ENCODE measurements at places on chromosomes 16 and 17. TPM values are rescaled to one million over a fixed set of nuclear protein-coding genes. Genes with fewer than 3 reads are reported as not detected.

DNA sequence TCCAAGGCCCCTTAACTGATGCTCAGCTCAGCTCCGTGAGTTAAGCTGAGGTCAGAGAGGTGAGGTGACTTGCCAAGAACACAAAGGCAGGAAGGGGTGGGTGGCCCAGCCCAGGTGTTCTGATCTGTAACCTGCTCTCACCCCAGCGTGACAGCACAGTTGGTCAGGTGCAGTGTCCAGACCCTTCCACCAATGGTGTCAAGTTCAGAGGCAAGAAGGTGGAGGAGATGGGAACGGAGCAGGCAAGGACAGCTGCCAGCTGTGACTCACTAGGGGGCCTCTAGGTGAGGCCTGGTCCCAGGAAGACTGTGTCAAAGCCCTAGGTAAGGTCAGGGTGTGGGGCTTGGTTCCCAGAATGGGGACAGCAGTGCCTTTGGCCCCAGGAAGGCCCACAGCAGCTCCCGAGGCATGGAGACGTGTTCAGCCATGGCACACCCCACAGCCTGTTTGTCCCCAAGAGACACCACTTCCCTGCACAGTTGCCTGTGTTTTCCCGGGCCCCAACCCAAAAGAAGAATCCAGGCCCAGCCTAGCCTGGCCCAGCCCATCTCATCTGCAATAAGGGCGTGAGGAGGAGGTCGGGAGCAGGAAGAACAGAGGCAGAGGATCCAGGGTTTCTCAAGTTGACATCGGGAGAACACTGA is 7.2 kb downstream of the WFIKKN2 start:
- DNase-seq: no peak

DNA sequence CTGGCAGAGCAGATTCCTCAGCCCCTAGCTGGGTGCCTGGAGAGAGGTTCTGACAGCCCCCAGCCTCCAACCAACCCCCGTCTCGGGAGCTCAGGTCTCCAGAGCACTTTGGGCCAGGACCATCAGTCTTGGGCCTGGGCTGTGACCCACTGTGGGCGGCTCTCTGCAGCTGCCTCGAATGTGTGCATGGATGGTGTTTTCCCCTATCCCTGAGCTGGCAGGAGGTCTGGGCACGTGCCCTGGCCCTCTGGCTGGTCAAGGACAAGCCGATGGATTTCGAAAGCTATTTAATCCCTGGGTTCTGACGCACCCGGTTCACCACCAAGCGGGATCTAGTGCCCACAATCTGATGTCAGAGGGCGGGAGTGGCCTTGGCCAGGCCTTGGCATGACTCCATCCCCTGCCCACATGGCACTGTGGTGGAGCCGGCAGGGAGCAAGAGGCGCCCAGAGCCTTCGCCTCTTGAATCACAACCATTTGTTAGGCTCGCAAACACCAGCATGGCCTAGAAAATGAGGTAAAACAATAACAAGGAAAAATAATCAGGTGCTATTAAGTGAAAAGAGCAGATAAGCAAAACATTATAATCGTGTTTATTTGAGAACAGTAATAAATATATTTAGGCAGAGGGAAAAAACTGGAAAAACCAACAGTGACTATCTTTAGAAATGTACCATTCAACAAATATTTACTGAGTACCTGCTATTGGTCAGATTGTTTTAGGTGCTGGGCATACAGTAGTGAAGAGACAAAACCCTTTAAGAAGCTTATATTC is 69.3 kb upstream of the TOB1 start:
- peak; percentile 53 for DNase-seq

DNA sequence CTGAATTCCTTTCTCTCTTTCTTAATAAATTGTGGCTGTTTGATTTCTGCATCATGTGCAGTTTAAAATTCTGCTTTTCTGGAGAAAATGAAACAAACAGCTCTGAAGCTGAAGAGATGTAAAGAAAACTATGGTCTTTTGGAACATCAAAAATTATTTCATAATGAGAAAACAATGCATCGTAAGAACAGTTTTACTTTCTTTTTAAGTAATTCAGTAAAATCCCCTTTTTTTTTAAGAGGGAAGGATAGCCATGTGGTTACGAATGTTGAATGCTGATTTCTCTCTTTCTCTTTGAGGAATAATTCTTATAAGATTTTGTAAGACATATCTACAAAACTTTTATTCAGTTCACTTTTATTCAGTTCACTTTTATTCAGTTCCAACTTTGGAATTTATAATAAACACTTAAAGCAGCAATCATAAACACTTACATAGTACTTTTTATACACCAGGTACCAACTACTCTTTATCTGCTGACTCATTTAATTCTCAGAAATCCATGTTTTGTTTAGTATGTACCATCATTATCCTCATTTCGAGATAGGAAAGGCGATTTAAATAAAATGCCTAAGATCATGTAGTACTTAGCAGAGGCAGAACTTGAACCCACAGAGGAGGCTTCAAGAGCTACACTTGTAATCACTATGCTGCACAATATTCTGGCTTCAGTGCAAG is 26.6 kb downstream of the CNTNAP4 start:
- no peak for DNase-seq

GRCh38 chr17:5055543-5055942 is 20.3 kb upstream of the SLC52A1 start:
- DNase-seq: no peak

DNA sequence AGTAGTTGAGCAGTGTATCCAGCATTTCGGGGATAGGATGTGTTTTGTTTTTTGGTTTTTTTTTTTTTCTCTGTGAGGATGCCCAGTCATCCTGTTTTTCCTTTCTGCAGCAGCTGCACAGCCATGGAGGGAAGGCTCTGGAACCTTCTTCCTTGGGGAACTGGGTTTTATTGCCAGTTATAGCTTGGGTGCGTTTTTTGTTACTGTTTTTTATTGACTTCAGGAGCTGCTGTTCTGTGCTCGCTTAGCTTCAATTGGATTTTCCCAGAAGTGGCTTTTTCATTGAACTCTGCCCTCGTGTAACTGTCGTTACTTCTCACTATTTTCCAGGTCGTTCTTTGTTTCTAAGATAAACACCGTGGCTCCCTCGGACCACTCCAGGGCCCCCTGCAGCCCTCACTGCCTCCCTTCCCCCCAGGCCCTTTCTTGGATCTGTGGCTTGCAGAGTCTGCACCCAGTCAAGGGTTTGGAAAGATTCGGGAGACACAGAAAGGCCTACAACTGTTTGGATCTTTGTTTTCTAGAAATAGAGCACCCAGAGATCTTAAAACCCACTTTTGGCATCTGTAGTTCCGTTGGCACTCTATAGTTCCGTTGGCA is 119.7 kb upstream of the CACNG5 start:
- DNase-seq: no peak

DNA sequence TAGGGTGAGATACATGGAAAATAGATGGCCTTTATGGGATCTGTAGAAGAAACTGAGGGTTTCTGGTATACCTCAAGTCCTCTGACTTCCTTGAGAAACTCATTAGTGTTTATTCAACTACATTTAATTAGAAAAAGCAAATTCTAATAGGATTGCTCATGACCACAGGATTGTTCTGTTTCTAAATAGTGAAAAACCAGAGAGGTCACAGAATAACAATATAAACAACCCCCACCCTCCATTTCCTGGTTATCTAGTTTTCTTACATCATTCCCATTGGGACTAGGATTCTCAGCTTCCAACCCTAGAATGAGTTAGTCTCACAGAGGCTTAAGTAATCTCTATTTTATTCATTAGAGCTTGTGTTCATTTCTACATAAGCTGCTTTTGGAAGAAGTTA is 30.0 kb downstream of the SF3B3 start:
- no peak for DNase-seq

DNA sequence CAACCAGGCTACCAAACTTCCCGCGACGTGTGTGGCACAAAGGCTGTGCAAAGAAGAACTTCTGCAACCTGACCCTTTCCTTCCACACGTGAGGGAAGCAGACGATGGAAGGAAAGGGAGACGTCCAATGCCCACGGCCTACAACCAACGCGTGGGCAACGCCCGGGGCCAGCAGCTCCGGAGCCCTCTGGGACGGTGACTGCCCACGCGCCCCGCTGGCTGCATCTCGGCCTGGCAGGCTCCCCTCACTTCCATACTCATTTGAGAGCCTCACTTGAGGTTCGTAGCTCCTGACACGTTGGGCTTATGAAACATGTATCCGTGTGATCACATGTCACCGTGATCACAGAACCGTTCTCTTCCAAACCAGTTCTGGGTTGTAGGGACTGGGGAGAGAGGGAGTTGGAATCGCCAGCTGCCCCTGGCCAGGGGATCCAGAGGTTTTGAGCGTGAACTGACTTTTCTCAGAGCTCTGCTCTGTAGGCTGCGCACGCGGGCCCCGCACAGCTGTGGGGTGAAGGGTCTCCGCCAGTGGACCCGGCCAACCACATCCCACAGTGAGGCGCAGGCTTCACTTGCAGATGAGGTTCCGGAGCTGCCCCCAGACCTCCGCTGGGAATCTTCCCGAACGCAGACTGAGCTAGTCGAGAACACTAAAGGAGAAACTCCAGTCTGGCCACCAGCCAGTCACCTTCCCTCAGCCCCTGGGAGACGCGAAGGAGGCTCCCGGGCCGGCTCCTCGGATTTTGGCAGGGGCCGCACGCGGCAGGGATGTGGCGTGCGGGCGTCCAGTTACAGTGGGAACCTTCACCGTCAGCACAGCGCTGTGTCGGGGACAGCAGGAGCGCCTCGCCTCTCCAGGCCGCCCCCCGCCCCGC is 1.0 kb downstream of the LMF1 start:
- peak; percentile 54 for DNase-seq

GRCh38 chr17:40526668-40527067 is 25.2 kb upstream of the TNS4 start:
- DNase-seq: peak; percentile 62

GRCh38 chr17:29591737-29592608 is 959 bp upstream of the ANKRD13B start:
- peak; percentile 91 for DNase-seq

DNA sequence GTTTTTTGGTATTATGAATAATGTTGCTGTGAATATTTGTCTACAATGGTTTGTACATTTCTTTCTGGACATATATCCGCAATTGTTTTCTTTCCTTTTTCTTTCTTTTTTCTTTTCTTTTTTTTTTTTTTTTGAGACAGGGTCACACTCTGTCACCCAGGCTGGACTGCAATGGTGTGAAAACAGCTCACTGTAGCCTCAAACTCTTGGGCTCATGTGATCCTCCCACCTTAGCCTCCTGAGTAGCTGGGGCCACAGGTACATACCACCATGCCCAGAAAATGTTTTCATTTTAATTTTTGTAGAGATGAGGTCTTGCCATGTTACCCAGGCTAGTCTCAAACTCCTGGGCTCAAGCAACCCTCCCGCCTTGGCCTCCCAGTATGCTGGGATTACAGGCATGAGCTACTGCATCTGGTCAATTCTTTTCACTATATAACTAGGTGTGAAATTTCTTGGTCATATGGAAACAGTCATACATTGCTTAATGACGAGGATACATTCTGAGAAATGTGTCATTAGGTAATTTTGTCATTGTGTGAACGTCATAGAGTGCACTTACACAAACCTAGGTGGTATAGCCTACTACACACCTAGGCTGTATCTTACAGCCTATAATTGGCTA is 15.2 kb downstream of the IL21R start:
- no peak for DNase-seq

GRCh38 chr17:51948128-51948527 is 210.4 kb downstream of the CA10 start:
- no peak for DNase-seq

DNA sequence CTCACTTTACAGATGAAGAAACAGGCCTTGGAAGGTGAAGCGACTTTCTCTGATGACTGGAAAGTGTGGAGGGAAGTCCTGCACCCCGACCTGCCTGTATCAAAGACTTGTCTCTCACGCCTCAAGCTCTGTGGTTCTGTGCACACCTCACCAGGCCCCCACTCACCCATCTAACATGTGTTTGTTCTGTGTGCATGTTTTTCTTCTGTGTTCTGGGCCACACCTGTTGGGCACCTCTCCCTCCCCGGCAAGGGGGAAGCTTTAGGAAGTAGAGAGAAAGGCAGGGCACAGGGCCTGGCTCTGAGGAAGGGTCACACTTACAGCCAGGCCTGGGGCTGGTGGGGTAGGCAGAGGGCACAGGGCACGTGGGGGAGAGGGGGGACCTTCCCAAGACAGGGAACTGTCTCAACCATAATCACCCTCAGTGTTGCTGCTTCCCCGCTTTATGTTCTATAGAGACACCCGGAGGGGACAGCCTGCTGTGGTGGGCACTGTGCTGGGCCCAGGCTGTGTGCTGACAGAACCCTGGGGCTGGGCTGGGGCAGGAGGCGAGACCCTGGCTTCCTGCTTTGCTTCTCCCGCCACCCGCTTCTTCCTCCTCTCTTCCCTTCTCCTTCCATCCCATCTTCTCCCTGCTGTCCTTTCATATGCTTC is 7.3 kb downstream of the RPRML start:
- DNase-seq: no peak

DNA sequence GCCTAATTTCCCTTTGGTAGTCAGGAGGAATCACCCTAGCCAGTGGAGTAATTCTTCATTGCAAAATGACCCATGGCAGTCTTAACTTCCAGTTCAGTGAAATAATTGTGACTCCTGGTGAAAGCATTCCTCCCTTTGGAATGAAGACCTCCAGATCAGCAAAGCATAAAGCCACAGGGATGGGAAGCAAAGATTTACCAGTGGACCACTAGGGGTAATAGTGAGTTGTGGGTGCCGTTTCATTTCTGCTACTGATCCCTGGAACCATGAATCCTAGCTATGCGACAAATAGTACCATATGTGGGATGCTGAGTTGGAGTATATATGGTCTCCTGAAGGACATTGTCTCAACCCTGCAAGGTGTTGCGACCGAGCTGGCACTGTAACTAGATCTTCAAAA is 13.7 kb downstream of the DYNLL2 start:
- no peak for DNase-seq

GRCh38 chr17:18087610-18088491 is at the start of gene DRG2:
DRG2 (plus strand) TSS chr17:18087948; CDS start chr17:18088024, 76 bp downstream.
- peak; percentile 93 for DNase-seq

GRCh38 chr17:35345926-35346771 is 27.3 kb downstream of the SLFN11 start:
- DNase-seq: peak; percentile 87

DNA sequence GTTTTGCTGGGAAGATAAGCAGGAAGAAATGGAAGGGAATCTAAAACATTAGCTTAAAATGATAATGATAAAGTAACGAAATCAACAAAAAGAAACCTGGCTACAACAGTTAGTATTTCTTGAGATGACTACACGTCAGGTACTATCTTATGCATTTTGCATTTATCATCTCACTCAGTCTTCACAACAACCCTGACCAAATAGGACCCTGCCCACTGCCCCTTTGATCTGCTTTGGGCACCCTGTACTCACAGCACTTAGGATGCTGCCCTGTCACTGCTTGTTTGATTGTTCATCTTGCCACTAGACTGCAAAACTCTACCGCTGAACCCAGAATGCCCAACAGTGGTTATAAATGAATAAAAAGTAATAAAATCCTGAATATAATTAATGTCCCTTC is 45.2 kb downstream of the MARVELD3 start:
- no peak for DNase-seq

The KRT23 gene
- not detected for total RNA-seq

The AGRP gene
- not detected for total RNA-seq

The SLC38A10 gene
- total RNA-seq: 54.0 TPM

The BMERB1 gene
- 74.3 TPM for total RNA-seq

The TAC4 gene
- total RNA-seq: not detected

The ARHGAP27 gene
- 32.6 TPM for total RNA-seq

The RNF112 gene
- 2.5 TPM for total RNA-seq
